GOT3 (cell line): ENCODE measurements at places on chromosomes 2 and 18.

DNA sequence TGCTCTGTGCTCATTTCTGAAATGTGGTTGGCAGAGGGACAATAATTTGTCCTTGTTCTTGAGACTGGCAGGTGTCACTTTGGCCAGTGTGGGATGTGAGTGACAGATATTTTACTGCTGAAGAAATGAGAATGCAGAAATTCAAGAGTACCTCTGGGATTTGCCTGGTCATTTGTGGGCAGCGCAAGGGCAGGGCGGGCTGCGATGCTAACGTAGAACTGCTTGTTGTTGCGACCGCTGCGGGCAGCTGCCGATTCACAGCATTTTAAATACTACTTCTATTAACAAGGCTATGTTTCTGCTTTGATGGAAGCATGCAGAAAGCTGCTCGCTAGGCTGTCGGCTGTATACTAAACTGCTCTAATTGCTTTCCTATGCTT is 268.6 kb downstream of the FIGN start:
- DNase-seq: no peak

DNA sequence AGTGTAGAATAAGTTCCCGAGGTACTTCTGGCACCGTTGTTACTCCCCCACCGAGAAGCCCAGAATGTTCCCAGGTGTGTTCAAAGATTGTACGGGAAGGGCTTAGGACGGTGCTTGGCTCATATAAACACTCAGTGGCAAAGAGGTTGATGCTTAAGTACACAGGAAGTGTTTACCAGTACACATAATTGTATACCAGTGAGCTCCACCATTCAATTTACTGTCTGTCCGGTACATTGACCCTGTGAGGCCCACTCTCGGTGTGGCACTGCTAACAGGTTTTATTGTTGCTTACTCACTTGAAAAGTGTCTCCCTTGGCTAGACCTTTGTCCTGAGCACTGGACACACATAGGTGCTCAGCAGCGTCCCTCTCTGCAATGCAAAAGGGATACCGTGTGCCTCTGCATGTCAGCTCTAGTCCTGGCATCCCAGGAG is 191.0 kb downstream of the NEDD4L start:
- DNase-seq: no peak

GRCh38 chr2:209696836-209697711 is 74.6 kb upstream of the UNC80 start:
- DNase-seq: no peak

DNA sequence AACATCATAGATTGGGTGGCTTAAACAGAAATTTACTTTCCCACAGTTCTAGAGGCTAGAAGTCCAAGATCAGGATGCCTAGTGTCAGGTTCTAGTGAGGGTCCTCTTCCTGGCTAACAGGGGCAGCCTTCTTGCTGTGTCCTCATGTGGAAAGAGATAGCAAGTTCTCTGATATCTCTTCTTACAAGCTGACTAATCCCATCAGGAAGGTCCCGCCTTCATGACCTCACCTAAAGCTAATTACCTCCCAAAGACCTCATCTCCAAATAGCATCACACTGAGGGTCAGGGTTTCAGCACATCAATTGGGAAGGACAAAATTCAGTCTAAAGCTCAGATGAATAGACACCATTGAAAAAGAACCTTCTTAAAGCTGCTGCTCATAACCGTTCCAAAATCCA is 22.9 kb downstream of the ACVR1 start:
- DNase-seq: no peak

GRCh38 chr18:25896178-25896780 is 194.1 kb downstream of the SS18 start:
- no peak for DNase-seq

DNA sequence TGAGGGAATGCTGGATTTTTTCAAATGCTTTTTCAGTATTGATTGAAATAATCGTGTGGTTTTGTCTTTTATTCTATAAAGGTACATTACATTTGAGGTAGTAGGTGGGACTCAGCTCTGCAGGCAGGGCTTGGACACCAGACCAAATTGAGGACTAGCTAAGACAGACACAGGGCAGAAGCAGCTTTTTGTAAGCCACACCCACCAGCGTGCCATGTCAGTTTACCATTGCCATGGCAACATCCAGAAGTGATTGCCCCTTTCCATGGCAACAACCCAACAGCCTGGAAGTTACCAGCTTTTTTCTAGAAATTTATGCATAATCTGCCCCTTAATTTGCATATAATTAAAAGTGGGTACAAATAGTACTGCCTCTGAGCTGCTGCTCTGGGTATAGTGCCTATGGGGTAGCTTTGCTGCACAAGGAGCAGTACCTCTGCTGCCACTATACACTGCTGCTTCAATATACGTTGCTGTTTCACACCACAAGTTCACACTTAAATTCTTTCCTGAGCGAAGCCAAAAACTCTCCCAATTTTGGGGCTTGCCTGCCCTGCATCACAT is 23.6 kb upstream of the VWA3B start:
- no peak for DNase-seq

DNA sequence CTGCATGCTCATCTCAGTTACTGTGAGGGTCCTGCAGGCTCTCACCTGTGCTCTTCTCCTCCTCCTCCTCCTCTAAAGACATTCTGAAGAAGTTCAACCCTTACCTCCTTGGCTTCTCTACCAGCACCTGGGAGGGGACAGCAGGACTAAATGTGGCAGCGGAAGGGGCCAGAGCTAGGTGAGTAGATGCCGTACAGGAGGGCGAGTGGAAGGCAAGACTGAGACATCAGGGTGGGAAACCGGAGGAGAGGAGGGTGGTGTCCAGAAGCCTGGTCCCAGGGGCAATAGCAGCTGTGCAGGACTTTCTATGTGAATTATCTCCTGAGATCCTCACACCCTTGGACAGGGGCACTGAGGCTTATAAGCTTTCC is 124.9 kb downstream of the PLB1 start:
- DNase-seq: no peak

- no peak for DNase-seq
These were observed 163.9 kb downstream of the LDLRAD4 start for GRCh38 chr18:13382366-13382953.
